ENCODE measurements at places on chromosomes 12 and 14.

- no peak for DNase-seq
Observed at GRCh38 chr12:54036620-54037359, 3.9 kb downstream of the HOXC5 start.

- no peak for DNase-seq
Observed at GRCh38 chr12:65740506-65740872, 83.8 kb upstream of the HMGA2 start.

- DNase-seq: no peak
Observed at GRCh38 chr12:52495389-52495788, 2.3 kb upstream of the KRT6A start.

GRCh38 chr14:102848830-102849525, 71.7 kb downstream of the TRAF3 start:
- DNase-seq: no peak

GRCh38 chr12:119450771-119451170, 116.2 kb downstream of the CCDC60 start:
- DNase-seq: no peak

DNA sequence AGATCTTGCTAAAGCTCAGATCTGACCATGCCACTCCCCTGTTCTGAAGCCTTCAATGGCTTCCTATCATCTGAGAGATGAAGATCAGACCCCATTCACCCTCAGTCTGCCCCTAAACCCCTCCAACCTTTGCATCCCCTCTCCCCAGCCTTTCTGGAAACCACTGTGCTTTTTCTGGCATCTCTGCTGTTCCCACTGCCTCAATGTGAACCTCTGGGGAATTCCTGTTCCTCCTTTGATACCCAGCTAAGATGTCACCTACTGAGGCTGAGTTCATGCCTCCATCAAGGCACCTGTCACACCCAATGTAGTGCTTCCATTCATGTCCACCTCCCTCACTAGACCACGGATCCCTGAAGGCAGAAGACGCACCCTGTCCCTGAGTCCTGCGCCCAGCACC, 19.3 kb downstream of the CYP46A1 start:
- no peak for DNase-seq

- no peak for DNase-seq
Observed at GRCh38 chr12:129589503-129589902, 314.3 kb downstream of the TMEM132D start.

GRCh38 chr12:98645572-98646067, 530 bp downstream of the APAF1 start:
- no peak for DNase-seq

DNA sequence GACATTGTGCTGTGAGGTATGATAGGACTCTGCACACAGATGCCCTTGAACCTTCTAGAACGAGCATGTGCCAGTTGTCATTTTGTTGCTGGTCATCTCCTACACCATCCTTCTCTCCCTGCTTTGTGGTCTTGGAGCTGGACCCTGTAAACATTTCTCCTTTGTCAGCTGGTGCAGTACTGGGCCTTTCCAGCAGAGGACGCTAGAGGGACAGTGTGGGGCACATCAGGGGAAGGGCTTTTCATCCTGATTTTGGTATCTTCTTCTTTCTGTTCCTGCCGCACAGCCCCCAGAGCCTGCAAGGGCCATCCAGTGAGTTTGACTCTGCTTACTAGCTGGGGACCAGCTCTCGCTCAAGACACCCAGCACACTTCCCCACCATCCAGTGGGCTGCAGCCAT, 484.6 kb downstream of the AACS start:
- no peak for DNase-seq

DNA sequence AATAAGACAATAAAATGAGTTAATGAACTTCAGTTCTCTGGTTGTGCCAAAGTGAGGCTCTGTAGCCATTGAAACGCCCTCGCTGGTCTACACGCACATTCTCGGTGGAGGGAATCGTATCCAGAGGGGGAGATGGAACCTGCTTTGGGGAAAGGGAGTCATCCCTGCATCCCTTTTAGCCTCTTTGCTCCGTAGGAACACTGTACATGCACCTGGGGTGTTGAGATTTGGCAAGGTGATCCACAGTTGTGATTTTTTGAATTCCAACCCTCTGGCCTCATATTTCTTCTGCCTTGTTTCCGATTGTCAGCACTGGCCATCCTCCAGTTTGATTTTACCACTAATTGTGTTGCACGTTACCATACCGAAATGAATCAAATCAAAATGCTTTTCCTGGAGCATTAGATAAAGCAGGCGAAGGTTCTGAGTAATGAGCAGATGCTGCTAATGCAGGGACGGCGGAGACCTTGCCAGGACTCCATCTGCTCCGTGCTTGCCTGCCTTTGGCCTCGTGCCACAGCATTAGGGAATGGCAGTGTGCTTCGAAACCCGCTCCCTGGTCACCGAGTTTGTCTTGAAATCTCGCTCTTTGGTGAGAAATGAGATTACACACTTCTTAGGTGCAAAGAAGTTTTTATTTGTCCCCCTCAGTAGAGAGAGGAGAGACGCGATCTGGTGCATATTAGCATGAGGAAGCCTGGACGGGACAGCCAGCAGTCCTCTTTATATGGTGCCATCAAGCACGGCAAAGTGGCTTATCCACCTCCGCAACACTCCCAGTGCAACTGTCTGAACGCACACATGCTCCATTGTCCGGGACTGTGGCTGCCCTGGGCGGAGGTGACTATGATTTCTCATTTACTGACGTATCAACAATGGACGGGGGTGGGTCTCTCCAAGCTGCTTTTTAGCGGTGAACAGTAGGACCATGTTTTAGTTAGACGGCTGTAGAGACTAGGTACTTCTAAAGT, 59.1 kb downstream of the FBXW8 start:
- DNase-seq: no peak

Data from stimulated activated naive CD4-positive, alpha-beta T cell treated with Interleukin-2 at 50 U/mL for 16 hours (primary cell).